Tongue (tissue), 3 donors: ENCODE measurements at places on chromosomes 16 and 17.
A peak's percentile ranks its signal among the peaks of the same experiment; 100 is the strongest.

- no peak for DNase-seq
These were observed 82.8 kb upstream of the GSE1 start for GRCh38 chr16:85530370-85530739.

DNA sequence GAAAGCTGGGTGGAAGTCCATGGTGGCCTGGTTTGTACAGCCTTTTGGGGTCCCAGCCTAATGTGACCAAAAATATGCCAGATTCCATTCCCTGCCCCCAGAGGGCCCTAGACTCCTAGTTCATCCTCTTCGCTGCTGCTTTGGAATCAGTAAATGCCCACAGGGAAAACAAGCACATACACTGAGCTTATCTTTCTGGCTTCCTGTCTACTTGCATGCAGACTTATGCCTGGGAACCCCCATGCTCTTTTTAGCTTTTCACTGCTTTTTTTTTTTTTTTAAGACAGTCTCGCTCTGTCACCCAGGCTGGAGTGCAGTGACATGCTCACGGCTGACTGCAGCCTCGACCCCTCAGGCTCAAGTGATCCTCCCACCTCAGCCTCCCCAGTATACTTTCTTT, 6.2 kb upstream of the CD300LG start:
- DNase-seq = no peak

DNA sequence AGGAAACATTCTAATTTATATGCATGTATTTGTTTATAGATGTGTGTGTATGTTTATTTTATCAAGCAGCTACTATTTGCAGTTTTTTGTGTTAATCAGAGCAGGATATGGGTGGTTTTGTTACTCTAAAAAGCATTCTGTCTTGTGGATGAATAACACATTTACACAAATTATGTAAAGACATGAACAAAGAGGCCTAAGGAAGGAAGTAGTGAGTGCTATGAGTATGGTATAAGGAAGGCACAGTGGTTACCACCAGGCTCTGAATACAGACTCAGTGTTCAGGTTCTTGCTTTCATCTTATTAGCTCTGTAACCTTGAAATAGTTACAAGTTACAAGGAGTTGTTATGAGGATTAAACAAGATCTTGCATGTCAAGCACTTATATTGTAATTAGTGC, 33.9 kb downstream of the STXBP4 start:
- no peak for DNase-seq

- DNase-seq = no peak
These were observed 78.9 kb downstream of the TMC6 start for GRCh38 chr17:78049609-78050008.

- DNase-seq = no peak
These were observed 19.0 kb downstream of the TRAF7 start for GRCh38 chr16:2174396-2175131.

GRCh38 chr17:61621317-61621716, 30.3 kb upstream of the NACA2 start:
- no peak for DNase-seq

DNA sequence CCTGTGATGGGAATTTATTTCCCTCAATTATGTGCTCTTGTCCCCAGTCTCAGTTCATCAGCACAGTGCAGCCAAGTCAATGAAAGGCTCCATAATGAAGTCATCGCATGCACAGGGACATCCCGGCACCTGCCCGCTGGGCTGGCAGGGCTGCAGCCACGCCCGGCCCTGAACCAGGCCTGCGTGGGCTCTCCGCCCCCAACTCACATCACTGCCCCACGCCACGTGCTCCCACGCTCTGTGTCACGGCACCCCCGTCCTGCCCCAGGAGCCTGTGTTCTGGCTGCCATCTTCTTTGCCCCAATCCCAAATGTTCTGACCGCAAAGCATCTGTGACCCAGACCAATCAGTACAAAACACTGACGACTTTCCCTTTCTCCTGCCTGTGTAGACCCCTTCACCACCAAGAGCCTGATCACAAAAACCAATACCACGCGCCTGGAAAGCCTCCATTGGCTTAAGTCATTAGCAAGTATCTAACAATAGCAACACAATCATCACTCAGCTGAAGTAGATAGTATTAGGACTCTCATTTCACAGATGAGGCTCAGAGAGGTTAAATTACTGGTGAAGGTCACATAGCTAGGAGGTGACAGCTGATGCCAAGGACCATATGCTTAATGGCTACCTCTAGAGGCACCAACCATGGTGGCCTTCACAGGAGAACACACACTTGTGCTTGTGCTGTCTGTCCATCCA, 202.5 kb downstream of the ZFHX3 start:
- no peak for DNase-seq

- DNase-seq = no peak
These were observed 711.1 kb upstream of the SOX9 start for GRCh38 chr17:71409712-71410111.

DNA sequence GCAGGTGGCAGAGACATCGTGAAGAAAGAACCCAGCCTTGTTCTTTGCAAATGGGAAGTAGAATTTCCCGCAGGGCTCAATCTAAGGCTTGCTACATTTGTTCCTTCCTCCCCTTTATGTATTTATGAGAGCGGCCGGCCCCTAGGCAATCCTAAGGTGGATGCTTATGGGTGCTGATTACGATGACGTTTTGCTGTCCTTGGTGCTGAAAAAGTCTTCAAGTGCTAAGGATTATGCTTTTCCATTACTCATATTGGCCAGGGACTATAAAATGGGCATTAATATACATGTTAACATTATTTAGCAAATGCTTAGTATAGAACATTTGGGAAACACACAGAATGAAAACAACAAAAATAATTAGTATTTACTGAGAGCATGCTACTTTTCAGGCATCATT, 313.3 kb upstream of the XYLT1 start:
- peak; percentile 68 for DNase-seq

DNA sequence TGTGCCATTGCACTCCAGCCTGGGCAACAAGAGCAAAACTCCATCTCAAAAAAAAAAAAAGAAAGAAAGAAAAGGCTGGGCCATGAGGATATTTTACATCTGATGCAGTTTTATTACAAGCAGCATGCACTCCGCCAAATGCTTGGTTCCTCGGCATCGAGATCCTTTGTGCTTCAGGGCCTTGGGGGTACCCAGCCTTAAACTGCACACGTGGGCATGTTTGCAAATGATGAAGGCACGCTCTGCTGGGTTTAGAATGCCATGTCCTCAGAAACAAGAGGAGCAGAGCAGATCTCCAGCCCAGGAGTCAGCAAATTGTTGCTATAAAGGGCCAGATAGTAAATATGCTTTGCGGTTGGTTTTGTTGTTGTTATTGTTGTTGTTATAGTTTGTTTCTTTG, 153.2 kb downstream of the KATNIP start:
- no peak for DNase-seq

- DNase-seq = no peak
These were observed 1.4 kb downstream of the ERCC4 start for GRCh38 chr16:13921328-13921727.

DNA sequence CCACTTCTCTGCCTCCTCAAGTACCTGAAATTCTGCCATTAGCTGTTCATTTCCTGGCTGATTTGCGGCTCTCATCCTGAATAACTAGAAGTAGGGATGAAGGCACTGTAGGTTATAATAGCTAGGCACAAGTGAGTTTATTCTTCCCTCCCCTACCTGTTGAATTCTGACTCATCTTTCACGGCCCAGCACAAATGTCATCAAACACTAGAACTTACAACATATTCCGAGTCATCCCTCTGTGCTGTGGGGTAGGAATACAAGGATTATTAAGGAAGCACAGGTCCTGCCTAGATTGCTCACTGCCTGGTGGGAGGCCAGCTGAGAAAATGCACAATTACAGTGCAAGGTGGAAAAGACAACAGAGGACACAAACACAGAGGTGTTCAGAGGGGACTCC, 103.7 kb upstream of the ASIC2 start:
- no peak for DNase-seq

GRCh38 chr17:78092794-78093324, 35.7 kb downstream of the TMC6 start:
- DNase-seq = no peak

GRCh38 chr16:4110680-4111079, 5.6 kb downstream of the ADCY9 start:
- DNase-seq = no peak

GRCh38 chr17:40864661-40865390, 2.2 kb downstream of the KRT12 start:
- no peak for DNase-seq

DNA sequence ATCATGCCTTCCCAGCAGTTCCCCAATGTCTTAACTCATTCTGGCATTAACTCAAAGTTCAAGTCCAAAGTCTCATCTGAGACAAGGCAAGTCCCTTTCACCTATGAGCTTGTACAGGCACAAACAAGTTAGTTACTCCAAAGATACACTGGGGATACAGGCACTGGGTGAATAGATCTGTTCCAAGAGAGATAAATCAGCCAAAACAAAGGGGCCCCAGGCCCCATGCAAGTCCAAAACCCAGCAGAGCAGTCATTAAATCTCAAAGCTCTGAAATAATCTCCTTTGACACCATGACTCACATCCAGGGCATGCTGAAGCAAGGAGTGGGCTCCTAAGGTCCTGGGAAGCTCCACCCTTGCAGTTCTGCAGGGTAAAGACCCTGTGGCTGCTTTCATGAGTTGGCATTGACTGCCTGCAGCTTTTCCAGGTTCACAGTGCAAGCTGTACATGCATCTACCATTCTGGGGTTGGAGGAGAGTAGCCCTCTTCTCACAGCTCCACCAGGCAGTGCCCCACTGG, 332.2 kb upstream of the KIF2B start:
- no peak for DNase-seq

DNA sequence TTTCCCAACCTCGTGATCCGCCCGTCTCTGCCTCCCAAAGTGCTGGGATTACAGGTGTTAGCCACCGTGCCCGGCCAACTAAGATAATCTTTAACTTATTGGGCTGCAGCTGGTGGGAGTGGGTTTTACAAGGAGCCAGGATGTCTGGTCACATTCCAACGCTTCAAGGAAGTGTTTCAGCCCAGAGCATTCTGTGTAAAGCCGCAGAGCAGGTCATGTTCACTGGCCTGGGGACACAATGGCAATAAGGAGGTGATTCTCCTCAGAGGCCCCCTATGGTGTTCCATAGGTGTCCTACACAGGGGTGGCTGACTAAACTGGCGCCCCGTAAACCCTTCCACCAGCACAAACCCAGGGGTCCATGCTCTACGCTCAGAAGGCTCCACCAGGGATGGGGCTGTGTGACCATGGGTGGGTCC, 1.2 kb downstream of the QPRT start:
- no peak for DNase-seq

GRCh38 chr17:42251115-42251514, 25.1 kb downstream of the STAT5B start:
- no peak for DNase-seq

GRCh38 chr16:9800186-9800738, 382.0 kb downstream of the GRIN2A start:
- DNase-seq = peak; percentile 32

DNA sequence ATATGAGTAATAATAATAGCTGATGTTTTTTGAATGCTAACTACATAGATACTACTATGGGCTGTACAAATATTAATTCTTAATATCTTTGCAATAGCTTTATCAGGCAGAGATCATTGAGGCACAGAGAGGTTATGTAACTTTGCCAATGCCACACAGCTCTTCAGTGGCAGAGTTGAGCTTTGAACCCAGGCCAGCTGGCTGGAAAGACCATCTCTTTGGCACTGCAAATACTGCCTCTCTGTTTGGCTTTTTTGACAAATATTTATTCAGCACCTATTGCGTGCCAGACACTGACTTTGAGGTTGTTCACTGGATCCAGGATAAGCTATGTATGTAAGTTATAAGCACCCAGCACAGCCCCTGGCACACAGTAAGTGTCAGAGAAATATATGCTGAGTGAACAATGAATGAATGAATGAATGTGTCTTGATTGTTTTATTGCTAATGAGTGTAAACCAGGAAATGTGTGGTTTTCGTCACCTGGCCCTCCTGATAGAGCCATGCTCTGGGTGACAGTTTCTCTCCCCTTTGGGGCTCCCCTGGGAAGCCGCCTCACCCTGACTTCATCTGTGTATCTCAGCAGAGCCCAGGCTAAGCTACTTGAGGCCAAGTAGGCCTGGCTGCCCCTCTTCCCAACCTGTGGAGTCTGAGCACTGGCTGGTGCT, 2.5 kb downstream of the AQP8 start:
- no peak for DNase-seq

- no peak for DNase-seq
These were observed 75.2 kb downstream of the MYH11 start for GRCh38 chr16:15781650-15782049.

- peak; percentile 71 for DNase-seq
These were observed 14.6 kb downstream of the EEF2K start for GRCh38 chr16:22220714-22221113.

DNA sequence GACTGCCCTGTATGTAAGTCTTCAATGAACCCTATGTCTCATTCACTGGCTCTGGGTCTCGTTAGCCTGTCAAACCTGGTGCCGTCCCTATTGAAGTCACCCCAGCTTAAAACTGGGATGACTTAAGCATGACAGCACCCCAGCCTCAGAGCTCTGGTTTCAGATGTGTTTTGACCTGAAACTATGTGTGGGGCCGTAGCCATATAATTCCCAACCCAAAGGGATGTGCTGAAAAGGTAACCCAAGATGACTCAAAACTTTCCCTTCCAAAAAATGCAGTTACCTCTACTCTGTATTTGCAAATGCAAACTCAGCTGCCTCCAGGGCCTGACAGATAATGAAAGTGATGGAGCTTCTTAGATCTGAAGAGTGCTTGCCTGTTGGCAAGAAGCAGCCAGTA, 478.3 kb upstream of the ERCC4 start:
- no peak for DNase-seq

DNA sequence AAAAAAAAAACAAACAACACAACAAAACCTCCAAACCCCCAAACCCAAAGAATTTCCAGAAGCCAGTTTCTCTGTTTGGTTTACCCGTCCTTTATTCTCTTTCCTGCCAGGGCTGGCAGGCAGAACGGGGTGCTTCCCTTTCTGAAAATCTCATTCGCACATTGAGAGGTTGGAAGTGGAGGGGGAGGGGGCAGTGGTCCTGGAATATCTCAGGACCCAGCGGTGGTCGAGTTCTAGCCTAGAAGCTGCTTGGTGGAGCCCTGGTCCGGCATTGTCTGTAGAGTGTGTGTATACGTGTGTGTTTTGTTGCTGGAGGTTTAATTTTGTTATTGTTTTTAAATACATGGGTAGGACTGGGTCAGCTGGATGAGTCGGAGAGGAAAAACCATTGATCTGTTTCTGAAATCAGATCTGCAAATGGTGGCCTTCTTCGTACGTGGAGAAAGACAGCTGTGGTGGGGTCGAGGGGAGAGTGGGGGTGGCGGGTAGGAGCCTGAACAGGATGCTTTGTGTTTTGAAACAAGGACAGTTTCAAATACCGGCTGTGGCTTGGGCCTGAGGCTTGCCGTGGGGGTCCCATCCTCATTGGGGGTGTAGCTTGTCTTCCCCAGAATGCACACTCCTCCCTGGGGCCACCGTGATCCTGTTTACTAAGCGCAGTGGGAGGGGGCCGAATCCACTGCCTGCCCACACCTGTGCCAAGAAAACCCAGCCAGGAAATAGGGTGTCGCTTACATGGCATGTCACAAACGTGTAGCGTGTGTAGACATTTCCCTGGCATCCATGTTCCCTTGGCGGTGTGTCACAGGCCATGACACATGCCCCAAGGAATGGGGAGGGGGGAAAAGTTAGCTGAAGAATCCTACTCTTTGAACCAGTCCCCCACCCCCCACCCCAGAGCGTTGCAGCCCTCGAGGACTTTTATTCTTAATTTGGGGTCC, 1.6 kb downstream of the CMIP start:
- peak; percentile 65 for DNase-seq
